Stimulated activated CD4-positive, alpha-beta T cell treated with anti-CD3 and anti-CD28 coated beads, Interleukin-12 subunit alpha, Interleukin-12 subunit beta, amount 100 ng/mL, for 4 hours (primary cell): ENCODE measurements at places on chromosomes 4 and X.

DNA sequence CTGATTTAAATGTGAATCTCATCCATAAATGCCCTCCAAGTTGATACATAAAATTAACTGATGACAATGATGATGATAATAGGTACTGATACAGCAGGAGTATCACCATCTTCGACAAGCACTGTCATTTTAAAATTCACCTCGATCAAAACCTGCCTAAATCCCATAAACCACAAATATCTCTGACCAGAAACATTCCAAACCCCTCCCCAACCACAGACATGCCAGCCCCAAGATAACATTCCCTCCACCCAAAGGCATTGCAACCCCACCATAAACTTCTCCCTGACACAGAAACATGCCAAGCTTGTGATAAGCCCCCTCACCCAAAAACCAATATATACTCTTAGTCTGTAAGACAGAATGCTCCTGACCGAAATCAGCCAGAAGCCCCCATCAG, 63.7 kb upstream of the WDFY3 start:
- no peak for DNase-seq

- no peak for DNase-seq
Measured at GRCh38 chr4:25096981-25097443, 63.2 kb downstream of the SEPSECS start.

DNA sequence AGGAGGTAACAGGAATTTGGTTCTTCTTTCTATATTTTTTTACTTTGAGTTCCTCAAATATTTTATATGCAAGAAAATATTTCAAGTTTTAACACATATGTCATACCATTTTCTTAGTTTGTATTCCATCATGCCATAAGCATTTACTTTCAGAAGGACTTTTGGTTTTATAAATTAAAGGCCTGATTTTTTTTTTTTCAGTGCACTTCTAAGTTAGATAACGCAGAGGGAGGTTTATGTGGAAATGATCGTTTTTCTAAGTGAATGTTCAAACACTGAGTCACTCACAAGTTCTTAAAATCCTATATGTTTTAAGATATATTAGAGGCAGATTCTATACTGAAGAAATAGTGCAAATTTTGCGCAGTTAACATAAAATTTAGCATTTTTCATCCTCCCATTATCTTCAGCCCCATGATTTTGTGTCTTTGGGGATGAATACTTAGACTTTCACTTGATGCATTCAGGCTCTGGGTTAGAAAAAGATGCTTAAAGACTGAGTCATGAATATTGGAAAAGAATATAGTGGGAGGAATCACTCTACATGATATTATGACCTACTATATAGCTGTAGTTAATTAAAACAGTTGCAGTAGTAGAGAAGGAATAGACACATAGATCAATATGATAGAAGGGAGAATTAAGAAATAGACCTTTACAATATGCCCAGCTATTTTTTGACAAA, 54.9 kb downstream of the COL4A5 start:
- no peak for DNase-seq

DNA sequence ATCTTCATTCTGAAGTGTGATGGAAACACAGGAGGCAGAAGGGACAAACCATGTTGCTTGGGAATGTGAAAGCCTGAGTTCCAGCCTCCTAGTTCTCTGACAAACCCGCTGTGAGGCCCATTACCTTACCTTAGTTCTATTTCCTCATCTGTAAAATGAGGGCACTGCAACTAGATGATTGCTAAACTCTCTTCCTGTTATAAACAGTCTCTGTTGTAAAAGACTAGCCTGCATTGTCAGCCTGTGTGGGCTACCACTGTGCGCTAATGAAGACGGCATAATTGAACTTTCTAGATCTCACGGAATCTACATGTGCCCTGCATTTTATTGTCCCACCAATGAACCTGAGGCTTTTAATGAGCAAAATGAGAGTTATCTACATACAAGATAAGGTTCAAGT, 147.2 kb downstream of the AFF2 start:
- DNase-seq: no peak

GRCh38 chrX:110584083-110584482, 211.5 kb downstream of the CHRDL1 start:
- DNase-seq: no peak
